Activated T-cell treated with anti-CD3 and anti-CD28 coated beads, Interleukin-2, amount 50 U/mL, for 1 hour (primary cell): ENCODE measurements at places on chromosomes 16 and 17.

GRCh38 chr16:3879887-3880564 lies 487 bp downstream of the CREBBP start:
- peak; percentile 78 for DNase-seq

DNA sequence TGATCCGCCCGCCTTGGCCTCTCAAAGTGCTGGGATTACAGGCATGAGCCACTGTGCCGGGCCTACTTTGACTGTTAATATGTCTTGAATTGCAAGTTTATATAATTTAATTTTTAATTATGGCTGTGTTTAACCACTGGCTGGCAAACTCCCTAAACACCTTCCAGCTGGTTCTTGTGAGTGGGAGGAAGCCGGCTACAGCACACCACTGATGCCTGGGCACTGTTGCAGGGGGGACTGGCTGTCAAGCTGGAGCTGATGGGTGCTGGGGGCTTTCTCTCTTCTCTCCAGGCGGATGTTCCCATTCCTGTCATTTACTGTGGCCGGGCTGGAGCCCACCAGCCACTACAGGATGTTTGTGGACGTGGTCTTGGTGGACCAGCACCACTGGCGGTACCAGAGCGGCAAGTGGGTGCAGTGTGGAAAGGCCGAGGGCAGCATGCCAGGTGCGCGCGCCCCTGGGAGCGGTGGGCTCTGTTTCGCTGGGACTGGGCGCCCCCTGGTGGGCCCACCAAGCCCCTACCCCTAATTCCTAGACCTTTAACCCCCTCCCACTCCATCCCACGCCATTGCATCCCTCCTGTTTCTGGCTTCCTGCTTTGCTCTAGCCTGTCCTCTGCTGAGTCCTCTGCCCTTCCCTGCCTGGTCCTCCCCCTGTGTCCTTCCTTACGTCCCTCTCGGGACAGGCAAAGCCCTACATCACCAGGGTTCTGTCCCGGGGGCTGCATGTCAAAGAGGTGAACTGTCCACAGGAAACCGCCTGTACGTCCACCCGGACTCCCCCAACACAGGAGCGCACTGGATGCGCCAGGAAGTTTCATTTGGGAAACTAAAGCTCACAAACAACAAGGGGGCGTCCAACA lies 9.5 kb downstream of the TBX21 start:
- DNase-seq = peak; percentile 60

DNA sequence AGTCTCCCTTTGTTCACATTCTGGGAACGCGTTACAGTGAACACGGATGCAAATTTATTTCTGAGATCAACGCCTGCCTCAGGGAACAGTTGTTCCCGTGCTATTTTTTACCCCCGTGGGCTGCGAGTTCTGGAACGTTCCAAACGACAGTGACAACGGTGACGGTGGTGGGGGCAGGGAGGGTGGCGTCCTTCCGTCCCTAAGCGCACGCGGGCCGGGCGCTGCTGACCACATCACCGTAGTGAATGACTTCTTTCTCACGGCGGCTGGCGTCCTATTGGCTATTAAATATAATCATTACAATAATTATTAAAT lies 45.1 kb upstream of the SSTR5 start:
- DNase-seq = no peak

DNA sequence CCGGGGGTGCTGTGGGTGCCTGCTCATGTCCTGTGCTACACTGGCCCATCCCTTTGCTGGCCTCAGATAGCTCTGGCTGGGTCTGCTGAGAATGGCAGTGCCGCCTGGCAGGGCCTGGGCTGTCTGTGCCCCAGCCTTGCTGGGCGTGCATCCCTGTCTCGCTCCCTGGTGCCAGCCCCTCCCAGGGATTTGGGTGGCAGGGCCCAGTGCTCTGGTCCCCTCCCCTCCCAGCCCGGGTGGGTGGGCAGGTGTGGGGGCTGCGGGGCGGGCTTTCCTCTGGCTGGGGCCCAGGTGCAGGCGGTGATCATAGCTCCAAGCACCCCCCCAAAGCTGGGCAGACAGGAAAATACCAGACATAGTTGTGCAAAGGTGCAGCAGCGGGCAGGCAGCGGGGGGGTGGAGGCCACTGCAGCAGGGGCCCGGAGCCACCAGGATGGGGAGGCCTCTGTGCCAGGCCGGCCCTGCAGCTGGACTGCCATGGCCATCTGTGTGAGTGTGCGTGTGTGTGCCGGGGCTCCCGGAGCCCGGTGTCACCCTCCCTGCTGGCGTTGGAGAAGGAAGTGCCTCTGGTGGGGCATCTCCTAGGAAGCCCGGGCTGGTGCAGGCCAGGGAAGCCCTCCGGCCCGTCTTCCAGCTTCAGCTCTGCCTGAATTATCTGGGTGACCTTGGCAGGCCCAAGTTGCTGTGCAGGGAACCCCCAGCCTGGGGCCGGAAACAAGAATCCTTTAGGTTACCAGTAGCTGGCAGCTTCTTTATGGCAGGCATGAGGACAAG lies 7.4 kb downstream of the GLIS2 start:
- no peak for DNase-seq

- DNase-seq = no peak
Observed at GRCh38 chr16:70804153-70804733, 3.3 kb upstream of the VAC14 start.

DNA sequence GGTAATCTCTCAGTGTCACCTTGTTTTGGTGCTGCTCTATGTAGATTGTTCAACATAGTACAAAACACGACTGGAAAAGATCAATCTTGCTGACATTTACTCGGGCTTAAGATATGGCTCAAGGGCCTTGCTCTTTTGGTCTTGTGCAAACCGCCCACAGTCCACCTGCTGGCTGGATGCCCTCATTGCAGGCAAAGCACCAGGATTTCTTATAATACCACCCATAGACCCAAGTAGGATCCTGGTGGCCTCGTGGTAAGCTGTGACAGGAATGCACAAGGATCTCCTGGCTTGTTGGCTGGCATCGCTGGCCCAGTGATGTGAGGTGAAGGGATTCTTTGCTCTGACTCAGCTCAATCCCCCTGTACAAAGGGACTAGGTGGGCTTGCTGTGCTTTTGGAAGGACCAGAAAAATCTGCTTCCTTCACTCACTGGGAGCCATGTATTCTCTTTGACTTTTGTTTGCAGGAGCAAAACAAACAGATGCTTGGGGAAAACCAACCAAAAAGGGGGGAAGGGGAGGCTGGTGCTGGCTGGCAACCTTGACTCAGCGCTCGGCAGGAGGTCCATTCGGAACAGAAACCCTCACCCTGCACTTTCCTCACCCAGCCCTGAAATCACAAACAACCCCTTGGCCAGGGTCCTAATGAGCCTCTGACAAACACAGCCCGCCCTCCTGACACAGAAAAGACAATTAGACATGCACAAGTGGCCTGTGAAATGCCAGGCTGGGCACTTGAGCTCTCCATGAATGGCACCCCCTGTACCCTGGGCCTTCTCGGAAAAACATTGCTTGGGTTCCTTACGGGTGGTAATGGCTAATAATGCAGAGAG lies 36.6 kb upstream of the MED9 start:
- peak; percentile 82 for DNase-seq

GRCh38 chr17:32446949-32447348 lies 2.6 kb downstream of the PSMD11 start:
- no peak for DNase-seq

DNA sequence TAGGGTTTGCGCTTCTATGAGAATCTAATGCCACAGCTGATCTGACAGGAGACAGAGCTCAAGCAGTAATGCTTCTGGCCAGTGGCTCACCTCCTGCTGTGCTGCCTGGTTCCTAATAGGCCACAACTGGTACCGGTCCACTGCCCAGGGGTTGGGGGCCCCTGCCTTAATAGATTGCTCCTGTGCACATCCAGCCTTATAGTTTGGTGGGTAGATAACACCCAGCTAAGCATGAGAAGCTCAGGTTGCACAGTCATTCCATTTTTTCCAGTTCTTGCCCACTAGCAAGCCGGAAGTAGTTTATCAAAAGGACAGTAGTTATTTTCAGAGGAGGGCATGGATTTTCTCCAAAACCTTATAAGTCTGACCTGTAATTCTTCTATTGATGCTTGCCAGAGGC lies 7.6 kb downstream of the KRTAP1-5 start:
- no peak for DNase-seq

- DNase-seq = no peak
Observed at GRCh38 chr16:13305019-13305755, 403.8 kb downstream of the SHISA9 start.

GRCh38 chr16:83530293-83530692 lies 277.5 kb upstream of the HSBP1 start:
- no peak for DNase-seq

DNA sequence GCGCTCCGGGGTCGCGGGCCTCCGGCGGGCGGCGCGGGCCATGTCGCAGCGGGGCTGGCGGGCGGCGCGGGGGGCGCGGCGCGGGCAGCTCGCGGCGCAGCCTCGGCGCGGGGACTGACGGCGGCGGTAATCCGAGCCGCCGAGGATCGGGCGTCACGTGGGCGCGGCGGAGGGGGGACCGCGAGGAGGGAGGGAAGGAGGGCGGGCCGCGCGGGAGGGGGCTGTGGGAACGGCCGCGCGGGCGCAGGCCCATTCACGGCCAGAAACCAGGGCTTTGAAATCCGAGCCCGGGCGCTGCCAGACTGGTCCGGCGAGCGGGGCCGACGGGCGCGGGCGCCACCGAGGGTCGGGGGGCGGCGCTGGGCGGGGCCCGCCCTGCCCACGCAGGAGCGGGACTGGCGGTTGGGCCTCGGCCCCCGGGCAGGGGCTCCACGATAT lies at the start of gene MTSS2:
MTSS2 (minus strand) TSS at position 116 of the 438 bp plus-strand sequence. CDS start 262 bp downstream, outside the sequence.
- DNase-seq = peak; percentile 41
